ENCODE measurements at places on chromosomes 2 and 18.
A peak's percentile ranks its signal among the peaks of the same experiment; 100 is the strongest.

GRCh38 chr2:220959391-220959802 lies 612.7 kb downstream of the EPHA4 start:
- DNase-seq, result peak; percentile 97

DNA sequence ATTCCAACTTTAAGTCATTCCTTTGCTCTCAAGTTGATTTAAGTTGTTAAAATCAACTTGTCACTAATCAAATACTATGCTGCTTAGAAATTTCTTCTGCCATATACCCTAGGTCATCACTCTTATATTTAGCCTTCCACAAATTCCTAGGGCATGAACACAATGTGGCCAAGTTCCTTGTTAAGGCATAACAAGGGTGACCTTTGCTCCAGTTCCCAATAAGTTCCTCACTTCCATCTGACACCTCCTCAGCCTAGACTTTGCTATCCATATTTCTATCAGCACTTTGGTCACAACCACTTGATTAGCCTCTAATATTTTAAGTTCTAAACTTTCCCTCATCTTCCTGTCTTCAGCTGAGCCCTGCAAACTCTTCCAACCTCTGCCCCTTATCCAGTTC lies 9.9 kb upstream of the TMEM37 start:
- DNase-seq, result no peak

DNA sequence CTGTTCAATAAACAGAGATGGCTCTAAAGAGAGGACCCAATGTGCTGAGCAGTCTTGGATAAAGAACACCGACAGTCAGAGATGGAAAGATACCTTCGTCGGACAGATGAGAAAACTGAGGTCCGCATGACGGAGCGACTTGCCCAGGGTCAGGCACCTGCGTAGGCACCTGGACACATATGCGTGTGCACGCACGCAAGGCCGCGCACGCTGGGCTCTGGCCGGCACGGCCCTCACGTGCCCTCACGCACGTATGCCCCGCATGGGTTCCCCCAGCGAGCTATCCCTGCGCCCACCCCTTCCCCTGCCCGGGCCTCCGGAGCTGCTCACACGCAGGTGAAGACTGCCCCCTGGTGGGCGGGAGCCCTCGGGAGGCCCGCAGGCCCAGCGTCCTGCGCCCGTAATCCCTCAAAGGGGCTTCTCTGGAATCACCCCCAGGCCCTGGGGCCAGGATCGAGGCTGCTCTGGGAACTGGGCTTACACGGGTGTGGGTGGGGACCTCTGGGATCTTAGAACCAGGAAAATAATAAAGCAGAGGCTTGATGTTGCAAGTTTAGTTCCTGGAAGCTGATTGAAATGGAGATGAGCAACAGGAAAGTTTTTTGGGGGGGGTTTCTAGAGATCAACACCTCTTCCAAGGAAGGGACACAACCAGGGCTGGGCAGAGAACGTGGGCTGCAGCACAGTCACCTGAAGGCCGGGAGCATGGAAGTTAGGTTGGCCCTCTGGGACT lies 246.3 kb downstream of the TNS1 start:
- DNase-seq, result no peak

- no peak for DNase-seq
These were observed 2.6 kb upstream of the NEUROD1 start for GRCh38 chr2:181682795-181683517.

- no peak for DNase-seq
These were observed 204.9 kb upstream of the ACVR2A start for GRCh38 chr2:147639891-147640290.

- DNase-seq, result no peak
These were observed 1.3 kb upstream of the GPC1 start for GRCh38 chr2:240433973-240434727.

Data from NCI-H2029 treated with DMSO at 0.1 percent for 48 hours (cell line).